ENCODE measurements at places on chromosomes 16 and 17.

DNA sequence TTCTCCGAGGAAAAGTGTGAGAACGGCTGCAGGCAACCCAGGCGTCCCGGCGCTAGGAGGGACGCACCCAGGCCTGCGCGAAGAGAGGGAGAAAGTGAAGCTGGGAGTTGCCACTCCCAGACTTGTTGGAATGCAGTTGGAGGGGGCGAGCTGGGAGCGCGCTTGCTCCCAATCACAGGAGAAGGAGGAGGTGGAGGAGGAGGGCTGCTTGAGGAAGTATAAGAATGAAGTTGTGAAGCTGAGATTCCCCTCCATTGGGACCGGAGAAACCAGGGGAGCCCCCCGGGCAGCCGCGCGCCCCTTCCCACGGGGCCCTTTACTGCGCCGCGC is at the start of gene ERBB2:
ERBB2 (plus strand) TSS at position 247 of the 330 bp plus-strand sequence. CDS start 175 bp downstream, outside the sequence.
- no peak for DNase-seq

DNA sequence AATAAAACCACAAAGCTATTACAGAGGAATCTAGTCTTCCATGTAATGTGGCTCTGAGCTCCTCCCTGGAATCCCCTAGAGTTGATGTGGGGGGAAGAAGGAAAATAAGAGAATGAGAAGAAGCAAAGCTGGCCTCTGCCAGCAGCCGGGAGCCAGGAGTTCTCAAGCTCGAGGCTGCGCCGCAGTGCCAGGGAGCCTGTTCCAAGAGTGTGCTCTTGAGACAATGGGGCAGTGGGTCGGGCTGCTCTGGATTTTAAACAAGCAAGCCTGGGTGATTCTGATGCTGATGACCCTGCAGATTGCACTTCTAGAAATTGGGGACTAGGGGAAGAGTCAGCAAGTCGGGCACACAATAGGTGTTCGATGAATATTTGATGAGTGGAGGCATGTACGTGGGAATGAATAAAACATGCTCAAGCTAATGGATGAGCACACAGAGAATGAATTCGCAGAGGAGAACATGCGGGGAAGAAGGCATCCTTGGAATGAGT is 119.9 kb downstream of the CMIP start:
- DNase-seq = no peak

DNA sequence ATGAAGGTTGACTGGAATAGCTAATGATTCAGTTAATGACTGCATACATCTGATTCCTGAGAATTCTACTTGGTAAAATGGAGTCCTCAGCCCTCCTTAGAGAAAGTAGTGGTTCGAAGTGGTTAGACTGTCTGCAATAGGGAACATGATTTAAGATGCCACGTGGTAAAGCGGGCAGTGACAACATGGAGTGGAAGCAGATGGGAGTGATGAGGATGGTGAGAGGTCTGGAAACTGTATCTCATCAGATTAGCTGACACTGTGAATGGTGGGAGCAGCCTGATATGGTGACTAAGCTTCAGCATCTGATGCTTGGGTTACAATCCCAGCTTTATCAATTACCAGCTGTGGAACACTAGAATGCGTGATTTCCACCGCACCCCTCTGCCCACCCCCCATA is 8.4 kb downstream of the CDH11 start:
- no peak for DNase-seq

DNA sequence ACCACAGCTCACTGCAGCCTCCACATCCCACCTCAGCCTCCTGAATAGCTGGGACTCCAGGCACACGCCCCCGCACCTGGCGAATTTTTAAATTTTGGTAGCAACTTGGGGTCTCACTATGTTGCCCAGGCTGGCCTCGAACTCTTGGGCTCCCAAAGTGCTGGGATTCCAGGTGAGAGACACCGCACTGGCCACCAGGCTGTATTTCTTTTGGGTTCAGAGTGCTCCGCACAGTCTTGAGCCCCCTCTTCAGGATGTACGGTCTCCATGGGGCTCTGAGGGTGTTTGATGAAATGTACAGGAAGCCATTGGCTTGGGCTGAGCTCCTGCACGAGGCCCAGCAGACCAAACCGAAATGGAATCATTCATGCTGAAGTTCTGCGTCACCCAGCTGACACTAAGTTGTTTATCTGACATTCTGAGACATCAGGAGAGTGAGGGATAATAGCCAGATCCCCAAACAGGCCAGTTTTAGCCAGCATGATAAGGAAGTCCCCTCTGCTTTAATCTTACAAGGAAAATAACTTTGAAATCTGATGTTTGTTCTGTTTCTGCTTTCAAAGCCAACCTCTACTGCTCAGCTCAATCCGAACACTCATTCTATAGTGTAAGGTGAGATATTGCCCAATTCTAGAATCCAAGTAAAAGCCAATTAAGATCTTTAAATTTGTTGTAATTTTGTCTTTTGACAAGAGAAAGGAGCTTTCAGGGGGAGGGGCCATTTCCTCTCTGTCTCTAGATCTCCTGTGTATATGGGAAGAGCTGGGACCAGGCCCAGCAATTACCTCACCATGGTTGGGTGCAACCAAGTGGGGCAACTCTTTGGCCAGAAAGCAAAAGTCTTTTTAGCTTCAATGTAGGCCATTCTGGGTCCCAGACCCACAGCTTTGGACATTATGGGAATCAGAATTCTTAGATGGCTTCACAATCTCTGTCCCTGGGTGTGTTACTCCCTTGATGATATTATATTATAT is 23.7 kb downstream of the GPR142 start:
- DNase-seq = no peak

- DNase-seq = no peak
These were observed 16.3 kb downstream of the SLFN12L start for GRCh38 chr17:35521150-35521549.

DNA sequence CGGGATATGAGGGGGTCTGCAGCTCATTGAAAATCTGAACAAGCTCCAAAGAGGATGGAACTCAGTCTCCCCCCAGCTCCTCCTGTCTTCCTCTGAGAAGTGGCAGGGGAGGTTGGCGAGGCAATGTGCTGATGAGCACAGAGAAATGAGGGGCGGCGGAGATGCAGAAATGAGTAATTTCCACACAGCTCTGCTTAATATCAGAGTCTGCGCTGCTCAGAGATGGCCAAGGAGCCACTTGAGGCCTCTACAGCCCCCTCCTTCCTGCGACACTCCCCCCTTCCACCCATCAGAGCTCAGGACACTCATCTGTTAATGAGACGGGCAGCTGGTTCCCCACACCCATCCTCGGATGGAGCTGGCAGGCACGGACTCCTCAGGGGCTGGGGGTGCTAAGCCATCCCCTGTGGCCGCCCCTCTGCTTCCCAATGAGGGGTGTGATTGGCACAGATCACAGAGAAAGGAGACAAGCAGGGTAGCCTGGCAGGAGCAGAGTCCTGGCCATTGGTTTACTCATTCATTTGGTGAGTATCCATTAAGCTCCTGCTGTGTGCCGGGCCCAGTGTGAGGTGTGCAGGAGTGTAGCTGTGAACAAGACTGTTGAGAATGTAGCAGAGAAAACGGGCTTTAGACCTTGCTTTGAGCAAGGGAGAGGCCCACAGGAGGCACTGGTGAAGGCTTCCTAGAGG is 12.7 kb upstream of the CRHR1 start:
- DNase-seq = no peak

GRCh38 chr16:72848028-72848400 is 199.9 kb downstream of the ZFHX3 start:
- no peak for DNase-seq

- DNase-seq = peak; percentile 80
These were observed at the start of gene KIF19 for GRCh38 chr17:74325743-74326379. KIF19 (plus strand) TSS chr17:74326226; CDS start chr17:74326350, 124 bp downstream.

Data from NCI-H774 (cell line).